HT1080 (cell line): ENCODE measurements at places on chromosomes 7 and 10. TPM values are rescaled to one million over a fixed set of nuclear protein-coding genes. Genes with fewer than 3 reads are reported as not detected.

DNA sequence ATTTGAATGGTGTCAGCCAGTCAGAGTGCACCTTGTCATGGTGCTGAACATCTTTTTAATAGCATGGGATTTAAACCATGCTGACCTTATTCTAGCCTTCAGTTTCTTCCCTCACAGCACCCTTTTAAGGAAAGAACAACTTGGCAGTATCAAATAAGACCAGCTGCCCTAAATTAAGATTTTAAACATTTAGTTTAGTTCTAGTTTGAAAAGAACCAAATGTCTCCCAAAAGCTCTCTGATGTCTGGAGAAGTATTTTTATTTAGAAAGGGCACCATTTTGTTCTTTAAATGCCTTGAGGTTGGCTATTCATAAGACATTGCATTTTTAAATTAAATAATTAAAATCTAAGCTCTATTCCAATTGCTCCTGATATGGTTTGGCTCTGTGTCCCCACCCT is 121.1 kb downstream of the CCDC3 start:
- no peak for DNase-seq

The COL1A2 gene
- total RNA-seq: 0.26 and 0.47 TPM in 2 replicates

DNA sequence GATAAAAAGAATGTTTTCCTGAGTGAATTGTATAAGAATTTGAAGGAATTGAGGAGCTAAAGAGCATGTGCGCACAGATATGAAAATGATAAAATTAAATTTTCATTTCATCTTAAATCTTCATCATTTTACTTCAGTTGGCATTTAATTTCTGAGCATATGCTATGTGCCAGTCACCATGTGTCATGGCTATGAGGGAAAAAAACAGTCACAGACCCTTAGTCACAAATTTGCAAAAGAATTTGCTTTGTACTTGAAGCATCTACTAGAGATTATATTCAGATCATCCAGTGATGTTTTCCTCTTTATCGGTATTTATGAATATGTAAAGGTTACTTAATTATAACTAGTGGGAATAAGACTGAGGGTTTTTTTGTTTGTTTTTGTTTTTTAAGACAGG is 29.8 kb downstream of the VCL start:
- DNase-seq: no peak

The ETV1 gene
- total RNA-seq: 9.3 and 9.5 TPM in 2 replicates

DNA sequence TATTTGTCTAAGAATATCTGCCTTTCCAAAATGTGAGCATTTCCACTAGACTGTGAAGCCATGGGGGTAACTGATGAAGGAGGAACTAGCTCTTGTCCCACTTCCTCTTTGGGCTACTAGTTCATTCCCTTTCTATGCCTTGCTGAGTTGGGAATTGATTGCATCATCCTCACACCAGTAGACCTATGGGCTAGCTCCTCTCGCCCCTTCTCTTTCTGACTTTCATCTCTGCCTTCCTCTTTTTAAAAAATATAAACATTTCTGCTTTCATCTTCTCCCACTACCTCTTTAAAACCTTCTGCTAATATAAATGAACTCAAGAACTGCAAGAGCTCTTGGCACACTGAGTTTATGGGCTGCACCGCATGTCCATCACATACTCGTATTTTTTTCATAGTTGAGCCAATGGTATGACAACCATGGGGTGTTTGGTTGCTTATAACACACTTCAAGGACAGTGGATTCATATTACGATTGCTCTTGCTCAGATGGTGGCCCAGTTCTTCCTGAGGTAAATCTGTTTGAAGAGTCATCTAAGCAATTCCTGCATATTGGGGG is 182.0 kb downstream of the REEP3 start:
- no peak for DNase-seq

The IFIT1B gene
- not detected in 2 replicates for total RNA-seq

The NRAP gene
- not detected in 2 replicates for total RNA-seq

The ZNF467 gene
- total RNA-seq: 1.7 and 2.4 TPM in 2 replicates

The SLC25A13 gene
- 37.5 and 54.8 TPM in 2 replicates for total RNA-seq

DNA sequence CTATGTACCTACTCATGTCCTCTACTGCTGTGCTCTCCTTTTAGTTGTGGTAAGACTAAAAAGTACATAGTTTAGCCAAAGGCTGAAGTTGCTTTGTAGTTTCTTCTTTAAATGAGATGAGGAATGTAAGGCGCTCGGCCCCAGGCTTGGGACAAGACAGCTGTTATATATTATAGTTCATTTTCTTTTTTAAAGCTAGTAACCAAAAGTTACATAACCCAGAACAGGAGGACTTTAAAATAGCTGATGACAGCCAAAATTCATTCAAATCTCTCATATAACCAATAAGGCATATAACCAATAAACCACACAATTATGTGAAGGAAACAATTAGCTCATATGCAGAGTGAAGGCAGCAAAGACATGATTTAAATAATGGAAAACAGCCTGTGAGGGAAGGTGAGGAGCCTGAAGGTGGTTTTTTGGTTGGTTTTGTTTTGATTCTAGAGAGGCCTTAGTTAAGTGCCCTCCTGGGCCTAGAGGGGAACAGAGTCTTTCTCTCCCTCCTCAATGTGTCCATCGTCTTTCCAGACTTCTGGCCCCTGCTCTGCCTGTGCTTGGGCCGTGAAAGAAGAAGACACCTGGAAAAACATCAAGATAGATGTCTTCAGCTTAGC is 35.8 kb downstream of the SLC26A4 start:
- DNase-seq: no peak

DNA sequence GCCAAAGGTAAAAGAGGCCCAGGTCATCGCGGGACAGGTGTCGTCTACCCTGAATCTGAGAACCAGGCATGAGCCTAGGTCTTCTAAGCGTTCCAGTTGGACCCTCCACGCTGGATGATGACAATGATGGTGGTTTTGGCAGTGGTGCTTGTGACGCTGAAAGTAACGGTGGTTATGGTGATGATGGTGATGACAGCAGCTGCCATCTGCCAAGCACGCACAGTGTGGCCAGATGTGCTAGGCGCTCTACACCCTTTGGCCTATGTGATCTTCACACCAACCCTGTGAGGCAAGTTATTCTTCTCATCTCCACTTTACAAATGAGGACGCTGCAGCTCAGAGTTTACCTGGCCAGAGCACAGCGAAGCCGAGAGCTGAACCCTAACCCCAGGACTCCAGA is 93.9 kb downstream of the FAM53B start:
- DNase-seq: no peak

The OPALIN gene
- total RNA-seq: not detected in 2 replicates

The RALA gene
- 16.1 and 19.2 TPM in 2 replicates for total RNA-seq

- no peak for DNase-seq
Measured at GRCh38 chr10:48404646-48405045, 98.2 kb downstream of the MAPK8 start.

DNA sequence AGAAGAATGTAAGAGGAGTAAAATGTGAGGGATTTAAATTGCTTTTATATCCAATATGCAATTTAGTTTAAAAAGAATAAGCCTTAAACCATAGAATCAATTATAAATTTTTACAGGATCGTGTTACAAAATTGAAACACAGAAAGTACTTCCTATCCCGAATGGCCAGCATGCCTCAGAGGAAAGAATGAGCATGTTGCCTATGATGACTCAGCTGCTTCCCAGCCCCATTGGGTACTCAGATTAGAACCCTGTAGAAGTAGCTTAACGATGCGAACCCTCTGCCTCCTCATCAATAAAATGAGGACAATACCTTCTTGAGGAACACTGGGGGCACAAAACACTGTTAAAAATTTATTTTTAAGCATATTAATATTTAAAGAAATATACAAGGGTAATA is 113.4 kb upstream of the CDK1 start:
- peak; percentile 15 for DNase-seq

GRCh38 chr7:12765431-12766100 is 78.1 kb downstream of the ARL4A start:
- no peak for DNase-seq

The SEMA3E gene
- not detected in 2 replicates for total RNA-seq

DNA sequence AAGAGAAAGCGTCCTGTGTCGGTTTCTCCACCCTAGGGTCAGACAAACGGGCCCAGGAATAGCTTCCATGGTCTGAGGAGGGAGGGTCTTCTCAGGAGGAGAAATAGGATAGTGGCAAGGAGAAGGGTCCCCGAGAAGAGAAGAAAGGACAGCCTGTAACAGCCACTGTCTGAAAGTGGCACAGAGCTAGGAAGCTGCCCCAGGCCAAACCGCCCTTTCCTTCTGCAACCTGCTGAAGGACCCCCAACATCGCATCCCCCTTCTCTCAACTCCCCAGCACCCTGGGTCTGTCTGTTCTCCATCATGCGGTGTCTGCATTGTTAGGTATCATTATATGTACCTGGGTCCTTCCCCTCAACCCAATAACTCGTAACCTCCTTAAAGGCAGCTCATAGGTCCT is 47.1 kb downstream of the COL17A1 start:
- no peak for DNase-seq

The PLCE1 gene
- 2.8 and 3.3 TPM in 2 replicates for total RNA-seq

- no peak for DNase-seq
Measured at GRCh38 chr10:127391875-127392274, 157.2 kb upstream of the NPS start.
